8988T (cell line): ENCODE measurements at places on chromosomes 5 and 9.
A peak's percentile ranks its signal among the peaks of the same experiment; 100 is the strongest.

GRCh38 chr9:31542384-31543055, 841.9 kb upstream of the ACO1 start:
- DNase-seq = no peak

GRCh38 chr5:154369682-154370081, 76.1 kb upstream of the SAP30L start:
- no peak for DNase-seq

- peak; percentile 55 for DNase-seq
Observed at GRCh38 chr5:171365351-171365750, 22.3 kb upstream of the NPM1 start.

DNA sequence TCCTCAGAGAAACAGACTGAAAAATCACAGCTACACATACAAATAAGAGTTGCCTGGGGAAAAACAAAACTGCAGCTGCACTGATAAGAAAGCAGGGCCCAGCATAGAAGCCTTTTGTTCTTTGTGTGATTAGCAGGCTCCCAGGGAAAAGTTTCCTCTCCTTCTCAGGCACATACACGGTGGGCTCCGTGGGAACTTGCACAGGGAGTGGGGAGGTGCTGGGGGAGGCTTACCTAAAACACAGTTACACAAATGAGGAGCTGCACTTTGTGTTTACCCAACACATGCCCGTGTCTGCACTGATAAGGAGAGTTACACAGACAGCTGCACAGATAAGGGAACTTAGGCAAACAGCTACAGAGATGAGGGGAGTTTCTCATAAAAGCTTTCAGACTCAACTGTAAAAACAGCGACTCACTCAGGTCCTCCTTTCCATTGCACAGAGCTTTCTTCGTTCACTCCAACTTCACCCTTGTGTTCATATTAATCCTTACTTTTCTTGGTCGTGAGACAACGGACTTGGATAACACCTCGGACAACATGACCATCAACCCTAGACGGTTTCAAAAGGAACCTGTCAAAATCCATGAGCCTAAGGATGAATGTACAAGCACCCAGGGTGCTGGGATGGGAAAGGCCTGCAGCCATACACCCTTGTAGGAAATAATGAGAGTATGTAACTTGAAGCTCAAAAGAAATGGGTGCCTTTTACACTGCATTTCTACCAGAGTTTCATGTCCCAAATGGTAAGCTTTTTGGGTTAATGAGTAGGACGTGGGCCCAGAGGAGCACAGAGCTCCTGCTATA, 50.8 kb downstream of the SERINC5 start:
- no peak for DNase-seq

GRCh38 chr9:114742947-114743346, 61.0 kb upstream of the TEX48 start:
- no peak for DNase-seq

- DNase-seq = no peak
Observed at GRCh38 chr5:175517824-175518450, 39.6 kb downstream of the SFXN1 start.

DNA sequence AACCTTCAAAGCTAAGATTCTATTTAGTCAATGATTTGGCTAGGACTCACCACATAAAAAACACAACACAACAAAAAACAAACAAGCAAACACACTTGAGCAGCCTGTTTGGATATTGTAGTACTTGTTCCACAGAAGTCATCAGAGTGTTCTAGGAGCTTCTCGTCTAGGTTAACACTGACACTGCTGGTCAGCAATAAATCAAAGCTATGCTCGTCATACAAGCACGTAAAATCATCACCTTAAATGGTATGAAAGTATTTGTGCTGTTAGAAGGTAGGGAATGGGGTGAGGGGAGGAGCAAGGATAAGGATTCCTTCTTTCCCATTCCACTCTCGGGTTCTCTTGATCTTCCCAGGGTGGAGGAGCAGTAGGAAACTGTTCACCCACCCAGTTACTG, 88.0 kb downstream of the ARL15 start:
- DNase-seq = no peak

- no peak for DNase-seq
Observed at GRCh38 chr5:125120012-125120411, 373.6 kb upstream of the ZNF608 start.

DNA sequence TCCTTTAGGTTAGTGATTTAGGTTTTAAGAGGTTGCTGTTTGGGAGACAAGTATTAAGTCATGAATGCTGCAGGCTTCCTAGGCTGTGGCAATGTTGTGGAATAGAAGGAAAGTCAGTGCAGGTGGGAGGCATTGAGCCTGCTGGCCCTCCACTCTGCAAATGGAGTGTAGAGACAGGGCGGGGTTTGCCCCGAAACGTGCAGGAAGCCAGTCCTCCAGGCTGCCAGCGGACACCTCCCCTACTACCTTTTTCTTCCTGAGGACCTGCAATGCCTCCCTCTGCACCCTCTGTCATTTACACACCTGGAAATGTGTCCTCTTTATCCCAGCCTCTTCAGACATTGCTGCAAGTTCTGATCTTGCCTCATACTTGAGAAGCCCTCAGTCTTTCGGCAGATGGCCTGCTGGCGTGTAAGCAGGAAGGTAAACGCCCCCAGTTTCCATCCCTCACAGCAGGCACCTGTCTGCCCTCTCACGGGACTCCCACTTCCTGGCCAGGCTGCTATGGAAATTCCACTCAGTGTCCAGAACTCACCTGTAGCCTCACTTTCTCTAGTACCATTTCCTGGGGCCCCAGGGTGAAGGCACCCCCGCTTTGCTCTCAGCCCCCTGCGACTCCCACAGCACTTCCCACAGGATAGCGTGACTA, 81.6 kb upstream of the BOD1 start:
- DNase-seq = no peak

DNA sequence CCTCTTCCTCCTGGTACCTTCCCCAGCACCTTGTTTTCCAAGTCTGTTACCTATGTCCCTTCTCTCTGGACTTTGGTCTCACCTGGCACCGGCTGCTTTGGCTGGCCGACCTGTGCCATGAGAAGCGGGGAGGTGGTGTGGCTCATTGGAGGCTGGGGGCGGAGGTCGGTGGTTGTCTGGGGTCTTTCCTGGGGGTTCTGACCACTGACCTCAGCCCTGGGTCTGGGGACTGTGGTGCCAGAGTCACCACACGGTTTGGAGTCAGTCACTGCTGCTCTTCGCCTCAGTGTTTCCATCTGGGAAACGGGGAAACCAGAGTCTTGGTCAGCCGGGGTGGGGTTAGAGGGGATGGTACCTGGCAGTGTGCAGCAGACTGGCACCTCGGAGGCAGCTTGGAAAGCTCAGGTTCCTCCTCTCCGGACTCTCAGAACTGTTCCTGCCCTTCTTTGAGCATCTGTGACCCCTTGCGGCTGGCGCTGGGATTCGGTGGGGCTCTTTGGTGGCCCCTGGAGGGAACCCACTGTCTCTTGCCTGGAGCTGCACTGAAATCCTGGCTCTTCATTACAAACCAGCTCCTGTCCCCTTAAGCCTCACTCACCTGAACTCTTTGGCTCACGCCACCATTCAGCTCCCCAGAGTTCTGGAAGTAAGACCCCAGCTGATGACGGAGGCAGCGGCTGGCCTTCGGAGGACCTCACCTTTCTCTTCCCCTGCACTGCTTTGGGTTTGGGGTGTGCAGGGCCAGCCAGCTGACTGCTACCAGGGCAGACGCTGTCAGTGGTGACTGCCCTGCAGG, 4.1 kb upstream of the RXRA start:
- DNase-seq = no peak

DNA sequence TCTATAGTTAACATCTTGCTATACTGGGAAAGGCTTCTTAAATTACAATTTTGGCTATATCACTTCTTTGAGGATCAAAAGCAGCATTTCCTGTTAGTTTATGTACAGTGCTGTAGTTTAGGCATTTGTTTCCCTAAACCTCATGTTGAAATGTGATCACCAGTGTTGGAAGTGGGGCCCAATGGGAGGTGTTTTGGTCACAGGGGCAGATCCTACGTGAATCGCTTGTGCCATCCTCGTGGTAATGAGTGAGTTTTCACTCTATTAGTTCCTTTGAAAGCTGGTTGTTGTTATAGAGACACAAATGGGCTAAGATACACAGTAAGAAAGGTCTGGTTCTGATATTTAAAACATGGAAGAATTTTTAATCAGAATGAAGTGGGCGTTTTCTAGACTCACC, 5.8 kb downstream of the ACTL7A start:
- DNase-seq = no peak

DNA sequence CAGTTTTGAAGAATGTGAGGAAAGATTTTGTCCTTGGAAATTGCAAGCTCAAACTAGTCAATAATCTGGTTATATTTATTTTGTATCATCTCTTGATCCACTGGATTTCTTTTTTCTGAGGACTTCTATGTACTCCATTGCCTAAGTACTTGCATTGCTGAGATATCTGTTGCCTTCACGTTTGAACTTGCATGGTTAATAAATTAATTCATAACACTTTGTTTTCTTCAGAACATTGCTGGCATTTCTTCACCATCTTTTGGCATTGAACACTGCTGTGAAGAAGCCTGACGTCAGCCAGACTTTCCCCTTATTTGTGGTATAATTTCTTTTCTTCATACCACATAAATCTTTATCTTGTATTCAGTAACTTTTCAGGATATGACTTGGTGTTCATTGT, 246.0 kb upstream of the KIF2A start:
- no peak for DNase-seq

- DNase-seq = no peak
Observed at GRCh38 chr9:1938675-1939170, 76.4 kb upstream of the SMARCA2 start.

- no peak for DNase-seq
Observed at GRCh38 chr9:110874963-110875674, 163.2 kb downstream of the LPAR1 start.

- no peak for DNase-seq
Observed at GRCh38 chr5:103915081-103915480, 352.5 kb upstream of the NUDT12 start.

GRCh38 chr5:96975656-96976055, 39.8 kb downstream of the LNPEP start:
- DNase-seq = no peak

DNA sequence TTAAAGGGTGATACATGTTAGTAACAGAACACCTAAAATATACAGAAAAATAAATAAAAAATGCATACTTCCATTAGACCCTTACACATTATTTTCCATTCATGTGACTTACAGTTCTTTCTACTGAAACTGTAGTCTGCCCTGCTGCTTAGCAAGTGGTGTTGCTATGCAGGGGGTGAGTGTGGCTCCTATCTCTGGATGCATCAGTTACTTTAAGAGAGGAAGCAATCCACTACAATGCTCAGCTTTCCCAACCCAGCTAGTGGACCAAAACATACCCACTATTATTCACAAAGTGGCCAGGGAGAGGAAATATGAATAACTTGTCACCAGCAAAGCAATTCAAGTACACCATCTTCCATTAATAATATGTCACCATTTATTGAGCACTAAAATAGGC, 121.8 kb downstream of the DOCK2 start:
- no peak for DNase-seq

GRCh38 chr9:108877524-108877923, 15.5 kb downstream of the ACTL7A start:
- no peak for DNase-seq

DNA sequence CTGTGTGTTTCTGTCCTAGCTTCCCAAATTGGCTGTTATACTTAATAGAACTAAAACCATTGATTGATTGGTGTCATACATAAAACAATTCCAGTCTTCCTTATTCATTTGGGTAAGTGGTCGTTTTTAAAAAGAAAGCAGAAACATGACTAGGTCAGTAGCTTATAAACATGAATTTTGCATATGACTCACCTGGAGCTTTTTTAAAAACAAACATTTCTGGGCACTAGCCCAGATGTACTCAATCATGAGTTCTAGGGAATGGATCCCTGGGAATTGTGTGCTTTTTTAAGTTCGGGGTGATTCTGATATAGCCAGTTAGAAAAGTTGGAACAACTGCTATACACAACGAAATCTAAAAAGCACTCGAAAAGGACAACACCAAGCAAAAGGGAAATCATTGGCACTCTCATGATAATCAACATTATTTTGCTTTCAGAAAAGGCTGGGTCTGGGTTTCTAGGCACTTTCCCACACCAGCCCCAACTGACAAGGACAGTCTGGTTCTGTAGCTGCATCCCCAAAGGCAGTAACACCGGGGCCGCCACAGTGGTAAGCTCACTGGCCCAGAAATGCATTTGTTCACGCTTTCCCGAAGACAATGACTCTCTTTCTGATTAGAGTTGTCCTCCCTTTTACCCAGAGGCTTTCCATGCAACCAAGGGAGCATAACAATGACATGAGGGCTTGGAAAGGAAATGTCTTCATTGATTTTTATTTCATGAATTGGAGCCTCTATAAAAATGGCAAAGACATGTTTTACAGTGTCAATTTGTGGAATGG, 664.9 kb upstream of the WWC1 start:
- DNase-seq = no peak

GRCh38 chr9:121781701-121782464, 130.4 kb downstream of the DAB2IP start:
- DNase-seq = no peak

- DNase-seq = no peak
Observed at GRCh38 chr5:67300326-67300725, 103.7 kb upstream of the CD180 start.

- no peak for DNase-seq
Observed at GRCh38 chr5:19047277-19047676, 940.7 kb downstream of the CDH18 start.

GRCh38 chr9:100150214-100150613, 51.2 kb downstream of the INVS start:
- no peak for DNase-seq

- no peak for DNase-seq
Observed at GRCh38 chr5:161105525-161105924, 253.5 kb upstream of the ATP10B start.

DNA sequence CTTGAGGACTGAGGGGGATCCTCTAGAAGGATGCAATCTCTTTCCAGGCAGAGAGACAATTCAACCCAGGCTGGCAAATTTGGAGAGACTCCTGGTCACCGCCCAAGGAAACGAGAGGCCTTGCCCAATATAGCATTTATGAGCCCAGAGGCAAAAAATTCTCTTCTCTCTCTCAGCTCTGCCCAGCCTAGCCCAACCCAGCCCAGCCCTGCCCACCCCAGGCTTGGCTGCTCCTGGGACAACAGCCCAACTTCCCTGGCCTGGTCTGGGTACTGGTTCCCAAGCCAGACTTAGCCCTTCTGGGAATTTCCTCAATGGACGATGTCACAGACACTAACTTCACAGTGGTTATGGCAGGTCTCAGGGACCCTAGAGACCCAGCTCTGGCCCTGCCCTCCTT, 116.5 kb downstream of the PSD2 start:
- no peak for DNase-seq

DNA sequence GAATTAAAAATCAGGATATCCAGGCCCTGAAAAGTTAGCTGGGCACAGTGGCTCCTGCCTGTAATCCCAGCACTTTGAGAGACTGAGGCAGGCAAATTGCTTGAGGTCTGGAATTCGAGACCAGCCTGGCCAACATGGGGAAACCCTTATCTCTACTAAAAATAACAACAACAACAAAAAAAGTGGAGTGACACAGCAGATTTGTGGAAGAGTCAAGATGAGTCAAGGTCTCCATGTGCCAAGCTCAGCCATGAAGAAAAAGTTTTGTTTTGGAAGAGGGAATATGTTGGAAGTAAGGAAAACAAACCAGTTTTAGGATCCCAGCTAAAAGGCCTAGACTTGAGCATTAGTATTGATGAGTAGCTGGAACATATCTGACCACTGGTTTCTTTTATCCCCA, 14.7 kb downstream of the LRRC70 start:
- no peak for DNase-seq

- no peak for DNase-seq
Observed at GRCh38 chr9:32454280-32454679, 69.8 kb downstream of the ACO1 start.

- no peak for DNase-seq
Observed at GRCh38 chr5:40376566-40376965, 303.1 kb upstream of the PTGER4 start.
